ENCODE measurements at places on chromosomes 2 and 18. TPM values are rescaled to one million over a fixed set of nuclear protein-coding genes. Genes with fewer than 3 reads are reported as not detected.

OXER1 gene
- 2.1 TPM for total RNA-seq

GRCh38 chr2:27324720-27325119 lies 1.8 kb upstream of the MPV17 start:
- H3K27ac ChIP-seq = no peak overlapping the region
- DNase-seq = no peak
- peaks cover 27% of the 10 kb centered on the region for H3K36me3 ChIP-seq

- H3K4me3 ChIP-seq = no peak overlapping the region
- no peaks in the 10 kb centered on the region for H3K4me1 ChIP-seq
- no peaks in the 10 kb centered on the region for H3K27me3 ChIP-seq
- no peak for DNase-seq
Measured at GRCh38 chr2:235333076-235333475, 160.8 kb upstream of the AGAP1 start.

- DNase-seq = no peak
- no peak overlapping the region for H3K27ac ChIP-seq
- no peaks in the 10 kb centered on the region for H3K27me3 ChIP-seq
- H3K36me3 ChIP-seq = no peaks in the 10 kb centered on the region
Measured at GRCh38 chr2:9370746-9371145, 52.6 kb downstream of the ITGB1BP1 start.

DNA sequence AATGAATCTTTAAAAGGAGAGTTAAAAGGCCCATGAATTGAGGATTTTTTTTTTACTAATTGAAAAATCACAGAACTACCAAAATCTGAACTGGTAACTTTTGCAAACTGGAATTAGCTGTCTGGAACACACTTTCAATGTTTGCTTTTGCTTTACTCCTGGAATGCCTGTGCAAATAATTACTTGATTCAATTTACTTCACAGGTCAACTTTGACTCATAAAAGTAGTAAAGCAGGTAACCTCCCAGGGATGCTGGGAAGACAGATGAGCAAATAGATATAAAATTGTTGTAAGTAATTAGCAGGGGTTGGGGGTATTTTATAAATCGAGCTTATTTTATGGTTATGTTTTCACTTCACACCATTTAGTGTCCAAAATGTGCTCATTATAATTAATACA lies 398.3 kb upstream of the HNRNPA3 start:
- peak; percentile 27 for DNase-seq
- H3K4me3 ChIP-seq = no peak overlapping the region
- H3K27me3 ChIP-seq = no peaks in the 10 kb centered on the region
- H3K4me1 ChIP-seq = peaks cover 8% of the 10 kb centered on the region

- H3K36me3 ChIP-seq = no peaks in the 10 kb centered on the region
- no peak for DNase-seq
- H3K27me3 ChIP-seq = no peaks in the 10 kb centered on the region
Measured at GRCh38 chr18:68445668-68446426, 269.1 kb downstream of the TMX3 start.
